ENCODE measurements at places on chromosomes 7 and 10.

DNA sequence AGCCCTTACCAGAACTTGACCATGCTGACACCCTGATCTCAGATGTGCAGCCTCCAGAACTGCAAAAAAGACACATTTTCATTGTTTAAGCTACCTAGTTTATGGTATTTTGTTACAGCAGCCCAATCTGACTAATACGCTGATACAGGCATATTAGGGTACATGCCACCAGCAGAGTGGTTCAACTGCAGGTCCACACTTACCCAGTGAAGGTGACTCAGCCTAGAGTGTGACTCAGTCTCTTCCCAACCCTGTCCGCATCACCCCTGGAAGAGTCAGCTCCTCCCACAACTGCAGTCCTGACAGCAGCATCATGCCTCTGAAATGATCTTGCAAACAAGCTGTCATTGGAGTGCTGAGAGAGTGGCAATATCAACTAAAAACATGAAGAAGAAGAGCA lies 30.8 kb upstream of the GOT1 start:
- DNase-seq, result no peak

GRCh38 chr10:45427970-45428366 lies 54.0 kb downstream of the ALOX5 start:
- no peak for DNase-seq

DNA sequence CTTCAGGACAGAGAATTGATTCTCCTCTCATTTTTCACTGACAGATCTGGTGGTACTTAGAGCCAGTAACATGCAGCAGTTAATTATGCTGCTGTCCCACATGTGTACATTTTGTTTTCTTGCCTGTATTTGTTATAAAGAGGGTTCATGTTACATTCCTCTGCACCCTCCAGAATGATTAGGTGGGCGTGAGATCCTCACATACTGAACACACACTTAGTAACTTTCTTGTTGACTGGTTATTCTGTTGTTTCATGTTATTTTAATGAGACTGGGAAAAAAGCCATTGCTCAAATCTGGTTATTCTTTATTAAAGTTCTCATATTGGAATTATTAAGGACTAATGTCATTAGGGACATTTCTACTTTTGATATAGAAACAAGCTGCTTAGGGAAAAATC lies 409.1 kb downstream of the SDK1 start:
- DNase-seq, result no peak

DNA sequence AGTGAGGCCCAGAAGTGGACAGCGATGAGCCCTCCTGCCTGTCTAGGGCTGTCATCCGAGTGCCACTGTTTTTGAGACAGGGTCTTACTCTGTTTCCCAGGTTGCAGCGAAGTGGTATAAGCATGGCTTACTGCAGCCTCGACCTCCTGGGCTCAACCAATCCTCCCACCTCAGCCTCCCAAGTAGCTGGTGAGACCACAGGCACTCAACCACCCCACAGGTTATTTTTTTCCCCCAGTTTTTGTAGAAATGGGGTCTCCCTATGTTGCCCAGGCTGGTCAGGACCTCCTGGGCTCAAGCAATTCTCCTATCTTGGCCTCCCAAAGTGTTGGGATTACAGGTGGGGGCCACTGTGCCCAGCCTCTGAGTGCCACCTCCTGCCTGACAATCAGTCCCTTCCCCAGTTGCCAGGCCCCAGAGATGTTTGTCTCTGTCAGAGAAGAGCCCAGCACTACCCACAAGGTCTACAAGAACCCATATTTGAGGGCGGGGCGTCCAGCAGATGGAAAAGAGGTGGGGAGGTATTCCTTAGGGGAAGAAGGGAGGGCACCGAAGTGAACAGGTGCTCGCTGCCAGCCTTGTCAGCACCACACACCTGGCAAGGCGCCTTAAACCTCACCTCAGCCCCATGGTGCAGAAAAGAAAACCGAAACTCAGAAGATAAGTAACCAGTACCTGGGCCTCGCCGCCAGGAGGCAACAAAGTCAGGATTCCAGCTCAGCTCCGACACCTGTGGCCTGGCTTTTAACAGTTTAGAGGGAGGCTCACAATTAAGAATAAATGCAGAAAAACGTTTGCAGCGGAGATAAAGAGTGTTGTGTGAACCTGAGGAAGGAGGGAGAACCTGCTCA lies 77.4 kb upstream of the ANLN start:
- DNase-seq, result no peak

DNA sequence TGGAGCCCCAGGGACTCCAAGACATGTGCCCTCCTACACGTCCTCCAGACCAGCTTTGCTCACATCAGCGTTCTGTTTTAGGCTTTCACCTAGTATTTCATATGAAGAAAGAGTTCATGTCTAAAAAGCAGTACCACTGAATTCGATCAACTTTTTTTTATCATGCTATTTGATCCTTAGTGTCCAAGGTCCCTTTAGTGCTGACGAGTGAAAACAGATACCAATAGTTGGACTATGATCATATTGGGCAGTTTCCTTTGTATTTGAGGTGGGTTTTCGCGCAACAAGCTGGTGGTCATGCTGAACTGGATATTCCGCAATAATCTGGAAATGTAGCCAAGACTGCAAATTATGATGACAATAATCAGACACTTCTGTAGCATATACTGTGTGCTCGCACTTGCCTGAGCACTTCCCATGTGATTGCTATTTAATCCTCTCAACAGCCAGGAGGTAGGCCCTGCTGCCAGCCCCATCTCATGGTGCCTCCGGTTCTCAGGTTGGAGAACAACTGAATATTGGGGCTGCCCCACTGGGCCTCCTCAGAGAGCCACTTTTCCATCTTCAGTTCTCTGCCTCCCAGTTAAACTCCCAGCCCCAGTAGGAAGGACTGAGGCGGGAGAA lies 65.9 kb downstream of the RBM20 start:
- no peak for DNase-seq

GRCh38 chr10:128431083-128431482 lies 304.9 kb upstream of the MKI67 start:
- no peak for DNase-seq

DNA sequence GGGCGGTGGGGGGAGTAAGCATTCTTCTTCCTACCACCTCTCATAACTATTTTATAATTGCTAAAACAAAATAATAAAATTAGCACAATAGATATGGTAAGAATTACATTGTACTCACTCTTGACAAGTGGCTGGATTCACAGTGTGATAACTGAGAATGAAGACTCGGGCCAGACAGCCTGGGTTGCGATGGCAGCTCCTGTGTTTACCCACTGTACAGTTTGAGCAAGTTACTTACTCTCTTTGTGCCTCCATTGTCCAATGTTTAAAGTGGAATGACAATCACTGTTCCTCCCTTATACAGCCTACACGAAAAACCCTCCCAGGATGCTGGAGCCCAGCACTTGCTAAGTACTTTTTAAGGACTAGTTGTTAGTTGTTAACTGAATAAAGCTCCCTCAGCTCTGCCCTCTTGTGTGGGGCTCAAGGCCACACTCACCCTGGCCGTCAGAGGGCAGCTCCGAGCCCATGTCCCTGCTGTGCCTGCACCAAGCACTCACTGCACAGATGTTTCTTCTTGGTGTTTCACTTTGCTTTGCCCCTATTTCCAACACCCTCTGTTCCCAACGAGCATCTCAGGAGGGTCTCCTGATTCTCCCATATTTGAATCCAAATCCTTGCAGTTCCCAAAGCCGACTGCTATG lies 56.4 kb upstream of the NPS start:
- DNase-seq, result no peak

GRCh38 chr10:89238956-89239644 lies 12.5 kb downstream of the LIPA start:
- peak; percentile 64 for DNase-seq

GRCh38 chr7:23226844-23227450 lies 19.6 kb upstream of the GPNMB start:
- no peak for DNase-seq

GRCh38 chr7:12847001-12847400 lies 159.6 kb downstream of the ARL4A start:
- no peak for DNase-seq

DNA sequence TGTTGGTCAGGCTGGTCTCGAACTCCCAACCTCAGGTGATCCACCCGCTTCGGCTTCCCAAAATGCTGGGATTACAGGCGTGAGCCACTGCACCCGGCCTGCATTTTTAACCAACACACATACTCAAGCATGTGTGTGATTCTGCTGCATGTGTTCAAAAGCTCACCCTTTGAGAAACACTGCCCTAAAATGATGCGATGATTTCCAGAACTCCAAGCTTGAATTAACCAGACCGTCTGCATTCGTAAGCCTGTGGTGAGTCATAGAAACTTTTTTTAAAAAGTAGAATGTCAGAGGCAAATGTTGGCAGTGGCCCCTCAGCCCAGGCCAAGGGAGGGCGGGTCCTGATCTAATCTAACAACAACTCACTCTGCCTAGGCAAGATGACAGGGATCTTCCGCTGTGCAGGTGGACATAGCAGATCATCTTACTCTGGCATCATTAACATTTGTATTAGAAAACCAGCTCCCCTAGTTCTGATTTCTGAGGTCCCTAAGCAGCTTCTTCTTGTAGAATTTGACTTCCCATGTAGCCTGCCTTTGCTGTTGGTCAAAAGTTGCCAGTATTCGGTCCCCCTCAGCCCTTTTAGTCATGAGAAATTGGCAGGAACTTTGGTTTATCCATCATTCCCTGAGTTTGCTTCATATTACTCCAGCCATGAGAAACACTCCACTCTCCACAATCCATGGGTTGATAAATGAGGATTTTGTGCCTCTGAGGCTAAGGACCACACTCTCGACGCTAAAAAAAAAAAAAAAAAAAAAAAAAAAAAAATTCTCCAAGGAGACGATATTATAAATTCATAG lies 190.4 kb downstream of the SKIDA1 start:
- DNase-seq, result no peak

GRCh38 chr7:153087498-153087897 lies 327.9 kb downstream of the ACTR3B start:
- DNase-seq, result no peak

DNA sequence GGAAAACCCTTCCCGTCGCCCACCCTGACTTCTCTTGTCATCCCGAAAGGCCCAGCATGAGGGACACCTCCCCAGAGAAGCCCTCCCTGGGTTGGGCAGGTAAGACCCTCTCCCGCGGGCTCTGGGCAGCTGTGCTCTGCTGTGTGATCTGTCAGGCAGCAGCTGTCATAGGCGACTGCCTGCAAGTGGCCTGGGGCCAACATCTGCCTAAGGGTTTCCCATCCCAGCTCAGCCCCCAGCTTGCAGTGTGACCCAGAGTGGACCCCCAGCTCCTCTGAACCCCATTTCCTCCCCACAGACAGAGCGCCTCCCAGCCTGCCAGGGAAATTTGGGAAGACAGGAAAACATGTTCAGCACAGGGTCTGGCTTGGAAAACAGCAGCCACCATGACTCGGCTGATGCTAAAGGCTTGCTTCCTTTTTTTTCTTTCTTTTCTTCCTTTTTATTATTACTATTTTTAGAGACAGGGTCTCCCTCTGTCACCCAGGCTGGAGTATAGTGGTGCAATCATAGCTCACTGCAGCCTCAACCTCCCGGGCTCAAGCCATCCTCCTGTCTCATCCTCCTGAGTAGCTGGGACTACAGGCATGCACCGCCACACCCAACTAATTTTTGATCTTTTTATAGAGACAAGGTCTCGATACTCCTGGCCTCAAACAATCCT lies 18.3 kb upstream of the TNRC18 start:
- no peak for DNase-seq

DNA sequence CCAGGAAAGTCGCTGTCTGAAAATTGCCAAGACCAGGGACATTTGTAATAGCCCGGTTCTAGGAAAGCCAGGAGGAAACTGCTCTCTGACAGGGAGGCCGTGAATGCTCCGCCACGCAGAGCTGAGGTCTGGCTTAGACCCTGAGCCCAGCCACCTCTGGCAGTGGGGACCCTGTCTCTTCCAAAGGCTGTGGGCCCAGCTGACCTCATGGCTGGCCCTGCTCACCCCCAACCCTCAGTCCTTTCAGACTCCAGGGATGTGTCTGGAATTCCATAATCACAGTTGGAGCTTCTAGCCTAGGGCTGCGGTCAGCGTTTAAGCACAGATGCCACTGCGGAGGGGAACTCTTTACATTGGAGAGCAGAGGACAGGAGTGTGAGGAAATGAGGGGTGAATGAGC lies 6.6 kb upstream of the VIPR2 start:
- DNase-seq, result no peak

DNA sequence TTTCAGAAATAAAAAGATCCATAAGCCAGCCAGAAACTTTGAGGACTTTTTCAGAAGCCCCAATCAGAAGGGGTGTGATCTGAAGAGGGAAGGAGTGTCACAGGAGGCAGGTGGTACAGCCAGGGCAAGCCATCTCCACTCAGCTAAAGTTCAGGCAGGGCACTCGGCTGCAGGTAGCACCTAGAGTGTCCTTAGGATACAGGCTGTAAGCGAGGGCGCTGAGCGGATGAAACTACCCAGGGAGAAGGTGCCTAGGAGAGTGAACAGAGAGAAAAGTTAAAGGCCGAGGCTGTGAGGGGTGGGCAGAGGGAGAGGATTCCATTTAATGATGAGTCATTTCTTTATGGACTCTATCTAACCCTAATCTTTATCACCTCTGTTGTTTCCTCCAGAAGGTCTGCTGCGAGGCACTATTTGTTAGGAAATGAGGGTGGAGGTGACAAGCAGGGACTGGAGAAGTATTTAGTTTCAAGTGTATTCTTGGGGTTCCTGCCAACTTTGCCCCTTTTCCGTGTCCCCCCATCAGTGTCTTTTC lies 29.8 kb upstream of the ZCCHC24 start:
- DNase-seq, result no peak

DNA sequence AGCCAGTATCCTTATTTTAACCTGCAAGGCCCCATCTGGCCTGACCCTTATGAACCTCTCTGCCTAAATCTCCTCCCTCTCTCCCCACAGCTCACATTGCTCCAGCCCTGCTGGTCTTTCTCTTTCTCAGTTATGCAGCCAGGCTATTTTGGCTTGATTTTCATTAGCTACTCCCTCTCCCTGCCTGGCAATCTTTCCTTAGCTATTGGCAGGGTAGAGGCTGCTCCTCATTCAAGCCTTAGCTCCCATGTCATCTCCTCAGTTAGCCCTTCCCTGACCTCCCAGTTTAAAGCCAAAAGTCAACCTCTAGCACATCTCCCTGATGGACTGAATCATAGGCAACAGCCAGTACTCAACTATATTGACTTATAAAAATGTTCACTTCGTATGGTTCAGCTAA lies 214.4 kb upstream of the CELF2 start:
- no peak for DNase-seq

GRCh38 chr10:99123851-99124250 lies 111.8 kb downstream of the HPSE2 start:
- DNase-seq, result no peak

- DNase-seq, result no peak
Measured at GRCh38 chr7:50292165-50292757, 12.3 kb upstream of the IKZF1 start.

- no peak for DNase-seq
Measured at GRCh38 chr7:73482746-73483145, 39.3 kb downstream of the BAZ1B start.

DNA sequence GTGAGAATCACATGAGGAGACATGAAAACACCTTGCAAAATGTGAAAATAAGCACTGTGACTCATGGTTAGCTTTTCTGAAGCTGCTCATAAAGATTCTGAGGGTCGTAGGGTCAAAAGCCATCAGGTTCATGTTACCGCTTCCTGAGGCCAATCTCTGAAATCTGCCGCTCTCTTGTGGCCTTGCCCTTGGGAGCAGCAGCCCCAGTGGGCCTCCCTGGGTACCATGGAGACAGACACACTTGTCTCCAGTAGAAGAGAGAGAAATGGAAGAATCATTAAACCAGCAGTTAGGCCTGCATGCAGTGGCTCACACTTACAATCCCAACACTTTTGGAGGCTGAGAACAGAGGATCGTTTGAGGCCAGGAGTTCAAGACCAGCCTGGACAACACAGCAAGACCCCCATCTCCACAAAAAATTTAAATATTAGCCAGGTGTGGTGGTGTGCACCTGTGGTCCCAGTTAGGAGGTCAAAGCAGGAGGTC lies 42.8 kb downstream of the NIPSNAP2 start:
- peak; percentile 4 for DNase-seq

Measured in cardiac muscle cell (in vitro differentiated cells and primary cell).